ENCODE measurements at places on chromosomes 11 and 22. TPM values are rescaled to one million over a fixed set of nuclear protein-coding genes. Genes with fewer than 3 reads are reported as not detected.

The TSPAN18 gene
- 2.7 TPM for total RNA-seq

The MUC6 gene
- total RNA-seq, result not detected

The IL18 gene
- 74.9 TPM for total RNA-seq

The OR4C6 gene
- total RNA-seq, result not detected

The TUBA8 gene
- 0.50 TPM for total RNA-seq

The OR6T1 gene
- total RNA-seq, result not detected

The B3GAT1 gene
- total RNA-seq, result not detected

The KCNA4 gene
- total RNA-seq, result not detected

The TREH gene
- not detected for total RNA-seq

The ADAMTS8 gene
- 0.28 TPM for total RNA-seq

The MAJIN gene
- not detected for total RNA-seq

The APOBEC3F gene
- total RNA-seq, result 2.3 TPM

The HSPB2 gene
- not detected for total RNA-seq

The OR52A1 gene
- total RNA-seq, result not detected

The BMAL1 gene
- 11.0 TPM for total RNA-seq

The UPK2 gene
- 0.37 TPM for total RNA-seq

The RAG2 gene
- not detected for total RNA-seq

The GPHA2 gene
- total RNA-seq, result not detected

The OSM gene
- total RNA-seq, result not detected

The SLC22A9 gene
- not detected for total RNA-seq

The CRYBB3 gene
- not detected for total RNA-seq

The HTR3A gene
- total RNA-seq, result not detected

The C22orf15 gene
- total RNA-seq, result not detected

The DCDC1 gene
- total RNA-seq, result 0.60 TPM

The OR52I2 gene
- total RNA-seq, result not detected

The DGCR6 gene
- total RNA-seq, result 0.97 TPM
